ENCODE measurements at places on chromosomes 12 and 14. TPM values are rescaled to one million over a fixed set of nuclear protein-coding genes. Genes with fewer than 3 reads are reported as not detected.

Gene ASPG
- total RNA-seq = 4.7 TPM

DNA sequence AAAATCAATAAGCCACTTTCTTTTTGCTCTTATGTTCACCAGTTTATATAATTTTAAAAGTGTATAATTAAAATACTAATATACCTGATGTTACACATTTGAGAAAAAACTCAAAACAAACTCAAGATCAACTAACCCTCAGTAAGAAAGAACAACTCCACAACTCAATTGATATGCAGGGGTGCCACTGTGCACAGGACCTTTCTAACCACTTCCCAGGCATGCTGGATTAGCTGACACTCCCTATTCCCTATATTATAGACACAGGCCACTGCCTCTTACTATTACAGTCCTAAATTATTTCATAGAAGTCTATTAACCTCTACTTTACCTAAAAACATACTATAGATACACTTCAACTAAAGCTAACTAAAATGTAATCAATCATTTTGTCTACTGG lies 191.7 kb upstream of the KRR1 start:
- no peak overlapping the region for H3K27ac ChIP-seq
- peaks cover 20% of the 10 kb centered on the region for H3K4me1 ChIP-seq
- no peaks in the 10 kb centered on the region for H3K36me3 ChIP-seq
- no peak for DNase-seq

- H3K4me3 ChIP-seq = no peak overlapping the region
- no peak overlapping the region for H3K27ac ChIP-seq
- no peaks in the 10 kb centered on the region for H3K4me1 ChIP-seq
- H3K27me3 ChIP-seq = no peaks in the 10 kb centered on the region
Observed at GRCh38 chr14:89000007-89000942, 175.8 kb downstream of the TTC8 start.

- H3K27ac ChIP-seq = no peak overlapping the region
- H3K36me3 ChIP-seq = no peaks in the 10 kb centered on the region
- no peak for DNase-seq
- H3K4me3 ChIP-seq = no peak overlapping the region
- H3K27me3 ChIP-seq = no peaks in the 10 kb centered on the region
Observed at GRCh38 chr12:98754095-98754494, 109.0 kb downstream of the APAF1 start.

DNA sequence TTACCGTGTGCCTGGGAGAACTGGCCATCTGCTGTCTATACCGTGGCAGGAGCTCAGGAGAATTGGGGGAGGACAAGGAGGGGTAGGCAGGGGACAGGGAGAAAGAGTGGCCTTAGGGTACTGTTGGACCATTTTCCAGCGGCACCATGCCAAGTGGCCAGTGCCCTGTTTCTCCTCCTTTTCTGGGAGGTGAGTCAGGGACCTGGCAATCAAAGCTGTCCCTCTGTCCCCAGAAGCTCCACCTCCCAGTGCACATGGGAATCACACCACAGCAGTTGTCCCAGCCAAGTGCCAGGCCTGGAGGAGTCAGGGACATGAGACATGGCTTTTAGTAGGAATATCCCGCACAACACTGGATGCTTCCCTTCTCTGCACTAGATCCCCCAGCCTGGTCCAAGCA lies 118.0 kb downstream of the GCH1 start:
- no peak for DNase-seq
- no peak overlapping the region for H3K27ac ChIP-seq

Gene CD163
- total RNA-seq = 41.5 TPM

GRCh38 chr12:9032202-9032964 lies 43.0 kb downstream of the KLRG1 start:
- no peaks in the 10 kb centered on the region for H3K36me3 ChIP-seq
- no peaks in the 10 kb centered on the region for H3K27me3 ChIP-seq
- DNase-seq = no peak
- H3K27ac ChIP-seq = no peak overlapping the region
- no peaks in the 10 kb centered on the region for H3K4me1 ChIP-seq

DNA sequence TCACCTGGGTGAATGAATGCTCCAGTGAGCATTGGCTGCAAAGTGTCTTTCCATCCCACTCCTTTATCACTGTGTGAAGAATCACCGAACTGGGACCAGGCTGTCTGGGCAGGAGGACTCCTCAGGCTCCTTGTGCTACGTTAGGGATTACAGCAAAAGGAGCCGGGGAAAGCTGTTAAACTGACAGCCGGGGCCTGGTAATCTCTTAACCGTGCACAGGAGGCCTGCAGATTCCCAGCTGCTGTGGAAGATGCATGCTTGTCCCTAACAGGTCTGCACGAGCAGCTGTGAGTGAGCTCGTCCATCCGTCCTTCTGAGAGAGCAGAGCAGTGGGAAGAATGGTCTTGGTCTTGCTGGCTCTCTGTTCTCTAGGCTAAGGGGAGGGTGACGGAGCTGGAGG lies 231.5 kb downstream of the AACS start:
- DNase-seq = no peak
- no peak overlapping the region for H3K27ac ChIP-seq
- no peaks in the 10 kb centered on the region for H3K36me3 ChIP-seq
- no peaks in the 10 kb centered on the region for H3K27me3 ChIP-seq
- no peak overlapping the region for H3K4me3 ChIP-seq

- H3K4me3 ChIP-seq = no peak overlapping the region
- DNase-seq = peak; percentile 90
- H3K36me3 ChIP-seq = peaks cover 26% of the 10 kb centered on the region
Observed at GRCh38 chr12:109461846-109462756, 15.0 kb downstream of the KCTD10 start.

- peak overlapping the region; percentile 77 for H3K27ac ChIP-seq
- H3K4me3 ChIP-seq = no peak overlapping the region
- H3K36me3 ChIP-seq = peaks cover 4% of the 10 kb centered on the region
- H3K4me1 ChIP-seq = peaks cover 24% of the 10 kb centered on the region
Observed at GRCh38 chr12:121794534-121795033, 1.1 kb upstream of the RHOF start.

DNA sequence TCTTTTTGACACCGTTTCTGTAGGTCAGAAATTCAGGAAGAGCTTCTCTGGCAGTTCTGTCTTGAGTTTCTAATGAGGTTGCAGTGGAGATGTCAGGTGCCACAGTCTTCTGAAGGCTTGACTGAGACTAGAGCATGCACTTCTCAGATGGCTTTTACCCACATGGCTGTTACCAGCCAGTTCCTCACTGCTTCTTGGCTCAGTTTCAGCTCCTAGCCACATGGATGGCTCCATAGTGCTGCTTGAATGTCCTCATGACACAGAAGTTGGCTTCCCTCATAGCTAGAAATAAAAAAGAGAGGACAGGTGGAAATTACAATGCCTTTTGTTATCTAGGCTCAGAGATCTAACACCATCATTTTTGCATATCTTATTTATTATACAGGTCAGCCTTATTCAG lies 38.1 kb upstream of the SLC2A13 start:
- DNase-seq = no peak
- H3K27me3 ChIP-seq = no peaks in the 10 kb centered on the region
- H3K36me3 ChIP-seq = no peaks in the 10 kb centered on the region
- no peaks in the 10 kb centered on the region for H3K4me1 ChIP-seq

DNA sequence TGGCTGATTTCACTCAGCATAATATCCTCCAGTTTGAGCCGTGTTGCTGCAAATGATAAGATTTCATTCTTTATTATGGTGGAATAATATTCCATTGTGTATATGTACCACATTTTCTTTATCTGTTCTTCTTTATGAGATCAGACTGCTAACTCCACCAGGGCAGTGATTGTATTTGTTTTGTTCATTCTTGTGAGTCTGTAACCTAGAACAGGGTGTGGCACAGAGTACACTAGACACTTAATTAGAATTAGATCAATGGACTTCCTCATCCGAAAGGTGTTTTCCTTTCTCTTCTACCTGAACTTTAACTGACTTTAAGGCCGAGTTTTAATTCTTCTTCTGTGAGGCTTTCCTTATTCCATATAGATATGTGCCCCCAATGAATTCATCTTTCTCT lies 551.0 kb downstream of the SNAPC1 start:
- no peaks in the 10 kb centered on the region for H3K36me3 ChIP-seq
- no peaks in the 10 kb centered on the region for H3K4me1 ChIP-seq
- no peak for DNase-seq
- no peak overlapping the region for H3K27ac ChIP-seq
- no peak overlapping the region for H3K4me3 ChIP-seq

GRCh38 chr12:558580-558979 lies 98.8 kb downstream of the B4GALNT3 start:
- no peaks in the 10 kb centered on the region for H3K27me3 ChIP-seq
- H3K36me3 ChIP-seq = no peaks in the 10 kb centered on the region
- no peak overlapping the region for H3K4me3 ChIP-seq
- no peak overlapping the region for H3K27ac ChIP-seq
- H3K4me1 ChIP-seq = no peaks in the 10 kb centered on the region

Gene KCNH5
- 0.03 TPM for total RNA-seq

Gene SDR9C7
- total RNA-seq = not detected

GRCh38 chr14:77882098-77882497 lies 82.2 kb downstream of the ADCK1 start:
- peaks cover 5% of the 10 kb centered on the region for H3K4me1 ChIP-seq
- no peak overlapping the region for H3K27ac ChIP-seq
- DNase-seq = peak; percentile 25
- no peak overlapping the region for H3K4me3 ChIP-seq
- H3K27me3 ChIP-seq = no peaks in the 10 kb centered on the region

- H3K27ac ChIP-seq = peak overlapping the region; percentile 15
- no peak overlapping the region for H3K4me3 ChIP-seq
- no peaks in the 10 kb centered on the region for H3K27me3 ChIP-seq
- H3K36me3 ChIP-seq = no peaks in the 10 kb centered on the region
Observed at GRCh38 chr12:9674226-9674590, 4.7 kb downstream of the CLEC2D start.

Gene PPP4R4
- 5.3 TPM for total RNA-seq

GRCh38 chr12:19490908-19491307 lies 51.6 kb downstream of the AEBP2 start:
- no peak for DNase-seq
- H3K4me3 ChIP-seq = no peak overlapping the region
- no peak overlapping the region for H3K27ac ChIP-seq
- no peaks in the 10 kb centered on the region for H3K4me1 ChIP-seq
- peaks cover 19% of the 10 kb centered on the region for H3K36me3 ChIP-seq

GRCh38 chr12:90167518-90168208 lies 459.0 kb upstream of the ATP2B1 start:
- no peaks in the 10 kb centered on the region for H3K27me3 ChIP-seq
- no peak overlapping the region for H3K4me3 ChIP-seq
- H3K27ac ChIP-seq = no peak overlapping the region
- H3K4me1 ChIP-seq = no peaks in the 10 kb centered on the region
- no peaks in the 10 kb centered on the region for H3K36me3 ChIP-seq

DNA sequence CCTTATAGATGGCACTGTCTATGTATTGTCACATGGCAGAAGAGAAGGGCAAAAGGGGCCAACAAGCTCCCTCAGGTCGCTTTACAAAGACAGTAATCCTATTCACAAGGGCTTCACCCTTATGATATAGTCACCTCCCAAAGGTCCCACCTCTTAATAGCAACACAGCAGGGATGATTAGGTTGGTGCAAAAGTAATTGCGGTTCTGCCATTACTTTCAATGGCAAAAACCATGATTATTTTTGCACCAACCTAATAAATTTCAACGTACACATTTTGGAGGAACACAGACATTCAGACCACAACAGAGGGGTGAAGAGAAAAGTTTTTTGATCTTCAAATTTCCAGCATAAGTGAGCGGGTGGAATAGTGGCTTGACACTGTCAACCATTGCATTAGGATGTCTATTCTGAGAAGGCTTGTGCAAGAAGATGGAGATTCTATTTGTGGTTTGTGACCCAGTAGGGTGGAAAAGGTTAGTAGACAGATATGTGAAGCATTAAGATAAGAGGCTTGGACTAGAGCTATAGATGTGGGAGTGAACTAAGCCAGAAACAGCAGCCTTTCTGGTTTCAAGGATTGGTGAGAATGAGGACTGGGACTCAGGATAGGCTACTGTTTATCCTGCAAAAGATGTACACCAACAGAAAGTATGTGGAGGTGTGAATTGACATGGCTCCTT lies 75.5 kb upstream of the CPSF6 start:
- no peaks in the 10 kb centered on the region for H3K4me1 ChIP-seq
- no peak overlapping the region for H3K4me3 ChIP-seq
- H3K36me3 ChIP-seq = no peaks in the 10 kb centered on the region
- H3K27me3 ChIP-seq = no peaks in the 10 kb centered on the region
- no peak overlapping the region for H3K27ac ChIP-seq
- no peak for DNase-seq

GRCh38 chr12:106910202-106910601 lies 45.5 kb upstream of the TMEM263 start:
- no peaks in the 10 kb centered on the region for H3K36me3 ChIP-seq
- no peaks in the 10 kb centered on the region for H3K4me1 ChIP-seq
- no peaks in the 10 kb centered on the region for H3K27me3 ChIP-seq
- DNase-seq = no peak
- no peak overlapping the region for H3K4me3 ChIP-seq
- no peak overlapping the region for H3K27ac ChIP-seq

- peaks cover 19% of the 10 kb centered on the region for H3K4me1 ChIP-seq
- H3K36me3 ChIP-seq = no peaks in the 10 kb centered on the region
- no peak overlapping the region for H3K27ac ChIP-seq
- H3K4me3 ChIP-seq = no peak overlapping the region
Observed at GRCh38 chr14:61381553-61381952, 60.2 kb downstream of the PRKCH start.

Gene PCNX1
- total RNA-seq = 55.9 TPM

GRCh38 chr14:26856876-26857518 lies 259.2 kb upstream of the NOVA1 start:
- H3K27ac ChIP-seq = no peak overlapping the region
- DNase-seq = no peak
- no peaks in the 10 kb centered on the region for H3K4me1 ChIP-seq
- no peak overlapping the region for H3K4me3 ChIP-seq

GRCh38 chr14:22537436-22538310 lies 51.4 kb downstream of the DAD1 start:
- no peaks in the 10 kb centered on the region for H3K36me3 ChIP-seq
- DNase-seq = no peak
- H3K27ac ChIP-seq = peak overlapping the region; percentile 14
- H3K4me1 ChIP-seq = no peaks in the 10 kb centered on the region

DNA sequence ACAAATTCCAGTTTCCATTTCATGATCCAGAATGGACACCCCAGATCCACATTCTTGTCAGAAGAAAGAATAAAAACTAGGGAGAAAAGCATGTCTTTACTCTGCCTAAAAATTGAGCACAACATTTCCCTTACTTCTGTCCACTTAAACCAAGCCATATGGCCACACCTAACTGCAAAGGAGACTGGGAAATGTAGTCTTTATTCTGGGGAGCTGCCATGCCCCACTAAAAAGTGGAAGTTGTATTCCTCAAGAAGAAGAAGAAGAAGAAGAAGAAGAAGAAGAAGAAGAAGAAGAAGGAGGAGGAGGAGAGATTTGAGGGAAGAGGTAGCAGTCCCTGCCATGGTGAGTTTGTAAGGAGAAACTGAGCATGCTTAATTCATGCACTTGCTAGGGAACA lies 84.5 kb downstream of the GPR65 start:
- DNase-seq = no peak
- H3K36me3 ChIP-seq = no peaks in the 10 kb centered on the region
- no peak overlapping the region for H3K4me3 ChIP-seq
- no peaks in the 10 kb centered on the region for H3K4me1 ChIP-seq

Data from lung (tissue), 17 donors.